ENCODE measurements at places on chromosomes 1 and 21.

DNA sequence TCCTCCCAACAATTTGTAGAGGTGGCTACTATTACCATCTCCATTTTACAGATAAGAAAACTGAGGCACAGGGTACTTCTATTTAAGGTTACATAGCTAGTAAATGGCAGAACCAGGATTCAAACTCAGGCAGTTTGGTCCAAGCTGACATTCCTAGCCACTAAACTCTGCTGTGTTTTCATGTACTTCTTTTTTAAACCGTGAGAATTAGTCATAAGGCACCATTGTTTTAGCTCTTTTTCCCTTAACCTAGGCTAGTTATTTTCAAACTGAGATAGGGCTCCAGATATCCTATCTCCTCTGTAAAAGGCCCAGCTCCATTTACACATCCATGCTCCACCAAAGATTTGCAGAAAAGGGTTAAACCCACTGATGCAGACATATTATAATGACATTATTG is 92.9 kb downstream of the PTPN14 start:
- DNase-seq = no peak

DNA sequence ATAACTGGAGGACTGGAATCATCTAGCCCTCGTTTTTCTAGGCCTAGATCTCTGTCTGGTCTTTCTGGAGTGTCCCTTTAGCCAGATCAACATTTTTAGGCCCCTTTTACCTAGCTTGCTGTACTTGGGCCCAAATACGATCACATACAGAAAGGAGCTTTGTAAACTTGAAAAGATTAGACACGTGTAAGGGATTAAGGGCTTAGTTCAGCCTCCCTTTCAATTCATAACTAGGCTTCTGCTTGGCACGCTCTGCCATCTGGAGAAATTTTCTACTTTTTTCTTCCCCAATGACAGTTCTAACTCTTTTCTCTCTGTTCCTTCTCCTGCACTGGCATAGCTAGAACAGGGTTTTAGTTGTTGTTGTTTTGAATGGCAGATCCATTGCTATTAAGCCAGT is 153.3 kb upstream of the BEND5 start:
- DNase-seq = no peak

DNA sequence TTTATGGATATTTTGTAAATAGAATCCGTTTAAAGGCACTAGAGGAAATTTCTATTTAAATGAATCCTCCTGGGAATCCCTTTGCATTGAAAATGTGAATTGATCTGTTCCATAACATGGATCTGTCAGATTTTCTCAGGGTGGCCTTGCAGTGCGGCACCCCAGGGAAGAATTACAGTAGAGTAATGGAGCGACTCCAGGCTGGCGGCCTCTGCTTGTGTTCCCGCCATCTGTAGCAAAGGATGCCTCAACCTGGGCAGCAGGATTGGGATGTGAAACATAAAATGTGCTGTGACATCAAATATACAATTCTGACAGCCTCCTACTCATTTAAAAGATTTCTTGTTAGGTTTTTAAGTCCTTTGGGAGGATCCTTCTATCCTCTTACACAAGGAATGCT is 115.9 kb downstream of the RHOU start:
- no peak for DNase-seq

DNA sequence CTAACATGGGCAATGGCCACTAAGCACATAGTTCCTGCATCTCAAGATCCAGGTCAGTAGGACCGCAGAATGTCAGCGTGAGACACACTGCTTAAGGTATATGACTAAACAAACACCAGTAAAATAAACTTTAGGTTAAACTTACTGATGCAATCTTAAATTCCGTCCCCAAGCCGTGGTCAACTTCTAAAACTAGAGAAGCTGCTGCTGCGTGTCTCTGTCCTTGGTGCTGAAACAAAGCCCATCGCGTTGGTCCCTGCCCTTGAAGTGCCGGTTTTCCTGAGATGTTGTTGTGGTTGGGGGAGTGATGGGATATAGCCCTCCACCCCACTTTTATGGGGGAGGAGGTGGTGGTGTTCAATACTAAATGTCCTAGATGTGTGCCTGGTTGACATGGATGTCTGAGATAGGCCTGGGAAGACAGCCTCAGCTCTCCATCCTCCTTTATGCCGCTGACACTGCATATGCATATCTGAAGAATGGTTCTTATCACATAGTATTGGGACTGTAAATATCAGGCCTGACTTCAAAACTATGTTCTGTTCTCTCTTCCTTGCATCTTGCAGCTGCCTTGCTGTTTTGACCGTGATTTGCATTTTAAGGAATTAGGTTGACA is 72.0 kb upstream of the KCNA3 start:
- DNase-seq = peak; percentile 43

DNA sequence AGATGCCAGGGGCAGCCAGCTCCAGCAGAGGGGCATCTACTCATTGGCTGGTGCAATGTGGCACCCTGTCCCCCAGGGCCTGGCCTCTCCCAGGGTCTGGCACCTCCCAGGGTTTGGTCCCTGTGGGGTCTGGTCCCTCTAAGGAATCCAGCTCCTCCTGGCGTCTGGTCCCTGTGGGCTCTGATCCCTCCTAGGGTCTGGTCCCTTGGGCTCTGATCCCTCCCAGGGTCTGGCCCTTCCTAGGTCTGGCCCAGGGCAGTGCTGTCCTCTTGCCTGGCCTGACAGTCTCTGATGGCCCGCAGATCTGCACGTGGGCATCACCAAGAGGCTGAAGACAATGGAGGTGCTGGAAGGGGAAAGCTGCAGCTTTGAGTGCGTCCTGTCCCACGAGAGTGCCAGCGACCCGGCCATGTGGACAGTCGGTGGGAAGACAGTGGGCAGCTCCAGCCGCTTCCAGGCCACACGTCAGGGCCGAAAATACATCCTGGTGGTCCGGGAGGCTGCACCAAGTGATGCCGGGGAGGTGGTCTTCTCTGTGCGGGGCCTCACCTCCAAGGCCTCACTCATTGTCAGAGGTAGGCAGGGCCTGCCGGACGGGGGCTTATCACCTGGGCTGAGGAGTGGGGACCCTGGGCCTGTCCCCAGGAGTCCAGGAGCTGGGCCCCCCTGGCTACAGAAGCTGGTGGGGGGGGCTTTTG is 73.9 kb downstream of the OBSCN start:
- DNase-seq = no peak

DNA sequence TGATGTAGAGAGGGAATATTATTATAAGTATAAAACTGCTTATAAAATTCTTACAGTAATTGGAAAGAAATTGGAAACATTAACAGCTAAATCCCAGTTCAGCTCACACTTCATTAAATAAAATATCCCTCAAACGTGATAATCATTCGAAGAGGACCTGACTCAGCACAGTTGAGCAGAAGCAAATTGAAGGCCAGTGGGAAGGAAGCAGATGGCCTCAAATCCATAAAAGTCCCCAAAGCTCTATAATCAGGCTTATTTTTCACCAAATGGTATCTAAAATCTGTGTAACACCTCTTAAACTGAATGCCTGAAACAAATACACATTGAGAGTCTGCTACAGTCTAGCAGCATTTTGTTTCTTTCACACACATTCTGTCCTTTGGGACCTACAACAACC is 106.8 kb downstream of the TENT5C start:
- no peak for DNase-seq

GRCh38 chr1:37323486-37324377 is 150.6 kb upstream of the ZC3H12A start:
- DNase-seq = no peak

- no peak for DNase-seq
Observed at GRCh38 chr1:55214934-55215193, 300 bp downstream of the USP24 start.

DNA sequence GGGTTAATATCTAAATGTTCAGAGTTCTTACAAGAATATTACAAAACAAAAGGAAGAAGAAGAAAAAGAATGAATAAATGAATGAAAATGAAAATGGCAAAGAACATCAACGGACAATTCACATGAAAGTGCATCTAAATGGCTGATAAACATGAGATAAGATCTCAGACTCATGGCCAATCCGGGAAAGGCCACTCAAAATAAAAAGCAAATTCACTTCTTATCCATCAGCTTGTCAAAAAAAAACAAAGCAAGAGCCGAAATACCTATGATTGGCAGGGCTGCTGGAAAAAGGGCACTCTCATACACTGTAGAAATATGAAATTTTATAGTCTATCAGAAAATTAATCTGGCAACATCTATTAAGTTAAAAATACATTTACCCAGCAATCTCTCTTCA is 103.6 kb upstream of the EDEM3 start:
- no peak for DNase-seq

- DNase-seq = no peak
Observed at GRCh38 chr1:8603220-8603616, 214.2 kb downstream of the RERE start.

DNA sequence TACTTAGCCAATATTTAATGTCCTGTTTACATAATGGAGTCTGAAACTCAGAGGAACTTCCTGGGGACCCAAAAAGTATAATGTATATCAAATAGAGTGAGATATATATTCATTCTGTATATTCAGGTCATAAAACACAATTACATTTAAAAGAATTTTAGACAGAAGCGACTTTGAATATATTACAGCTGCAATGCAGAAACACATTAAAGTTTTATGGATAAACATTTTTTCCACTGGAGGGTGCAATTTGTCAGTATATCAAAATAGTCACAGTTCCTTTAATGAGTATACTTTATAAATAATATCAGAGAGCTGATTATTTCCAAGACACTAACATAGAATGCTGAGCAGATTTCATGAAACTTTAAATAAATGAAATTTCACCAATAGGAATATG is 43.9 kb upstream of the CRB1 start:
- no peak for DNase-seq

- DNase-seq = no peak
Observed at GRCh38 chr1:117143871-117144270, 22.3 kb upstream of the TRIM45 start.

GRCh38 chr1:233614743-233615521 is 1.0 kb downstream of the KCNK1 start:
- no peak for DNase-seq

- DNase-seq = no peak
Observed at GRCh38 chr1:199705825-199706224, 321.7 kb upstream of the NR5A2 start.

GRCh38 chr1:85454214-85454613 is 10.7 kb downstream of the DDAH1 start:
- DNase-seq = no peak

DNA sequence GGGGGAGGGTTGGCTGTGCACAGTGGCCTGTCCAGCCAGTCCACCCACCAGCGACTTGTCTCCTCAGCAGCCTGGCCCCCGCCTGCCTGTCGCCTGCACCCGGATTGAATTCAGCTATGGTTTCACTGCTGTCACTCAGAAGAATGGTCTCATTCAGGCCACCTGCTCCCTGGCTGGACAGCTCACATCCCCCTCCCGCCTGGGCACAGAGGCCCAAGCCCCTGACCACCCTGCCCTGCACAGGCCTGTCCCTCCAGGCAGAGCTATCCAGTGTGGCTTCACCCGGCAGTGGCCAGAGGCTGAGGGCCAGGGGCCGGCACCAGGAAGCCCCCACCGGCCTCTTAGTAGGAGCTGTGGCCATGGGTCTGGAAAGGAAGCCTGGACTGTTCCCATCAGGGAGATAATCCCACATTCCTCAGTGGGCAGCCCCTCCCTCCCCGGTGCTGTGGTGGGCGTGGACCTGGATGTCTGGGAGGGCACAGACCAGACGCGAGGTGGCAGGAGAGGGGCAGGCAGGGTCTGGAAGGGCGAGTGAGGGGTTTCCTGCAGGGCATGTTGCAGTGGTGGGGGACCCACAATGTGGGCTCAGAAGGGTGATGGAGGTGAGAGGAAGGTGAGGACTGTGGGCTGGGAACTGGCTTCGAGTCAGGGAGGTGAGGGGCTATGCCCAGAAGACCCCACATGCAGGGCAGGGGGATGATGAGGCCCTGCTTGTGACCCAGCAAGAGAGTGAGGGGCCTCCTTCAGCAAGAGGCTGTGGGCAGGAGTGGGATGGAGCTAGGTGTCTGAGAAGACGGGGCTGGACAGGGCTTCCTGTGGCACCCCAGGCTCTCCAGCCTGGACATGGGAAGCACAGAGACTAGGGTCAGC is 30.4 kb downstream of the WNT9A start:
- no peak for DNase-seq

DNA sequence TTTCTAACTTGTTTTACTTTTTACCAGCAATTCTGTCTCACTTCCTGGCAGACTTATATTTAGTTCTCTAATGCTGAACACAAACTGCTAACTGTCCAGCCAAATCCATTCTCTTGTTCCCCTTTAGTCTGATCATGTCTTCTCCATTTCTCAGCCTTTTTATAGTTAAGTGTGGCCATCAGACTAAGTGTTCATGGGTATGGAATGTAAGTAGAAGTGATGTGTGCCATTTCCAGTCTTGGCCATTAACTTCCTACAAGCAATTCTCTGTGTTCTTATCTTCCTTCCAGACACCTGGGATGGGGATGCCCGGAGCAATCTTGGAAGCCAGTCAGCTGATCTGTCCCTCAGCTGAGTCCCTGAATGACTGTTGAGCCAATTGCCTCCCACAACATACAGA is 165.8 kb downstream of the ST6GALNAC3 start:
- no peak for DNase-seq

DNA sequence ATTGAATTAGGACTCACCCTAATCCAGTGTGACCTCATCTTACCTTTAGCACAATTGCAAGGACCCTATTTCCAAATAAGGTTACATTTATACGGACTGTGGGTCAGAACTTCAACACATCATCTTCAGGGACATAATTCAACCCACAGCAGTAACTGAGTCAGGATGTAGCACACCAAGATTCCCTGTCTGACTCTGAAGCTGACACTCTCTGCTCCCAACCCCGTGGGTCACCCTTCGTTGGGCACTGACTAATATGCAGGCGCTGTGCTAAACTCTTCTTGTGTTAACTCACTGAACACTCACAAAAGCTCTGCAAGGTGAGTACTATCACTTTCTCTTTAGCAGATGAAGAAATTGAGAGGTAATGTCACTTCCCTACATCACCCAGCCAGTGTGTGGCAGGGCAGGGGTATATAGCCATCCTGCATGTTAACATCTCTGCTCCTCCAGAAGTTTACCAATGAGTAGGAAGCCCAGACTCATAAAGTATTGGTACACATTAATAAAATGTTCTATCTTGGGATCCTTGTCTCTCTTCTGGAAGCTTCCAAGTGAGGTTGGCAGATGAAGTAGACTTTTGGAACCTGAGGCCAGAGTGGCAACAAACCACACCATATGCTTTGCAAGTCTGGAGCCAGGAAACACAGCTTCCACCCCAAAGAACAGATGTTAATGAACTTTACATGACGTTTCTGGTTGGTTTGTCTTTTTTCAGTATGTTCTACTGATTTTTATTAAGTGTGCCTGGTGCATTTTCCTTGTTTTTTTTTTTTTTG is 139.2 kb upstream of the KLHDC7A start:
- DNase-seq = no peak

GRCh38 chr1:225828706-225829345 is 18.9 kb downstream of the EPHX1 start:
- DNase-seq = no peak

GRCh38 chr1:54580856-54581550 is 33.0 kb downstream of the ACOT11 start:
- DNase-seq = no peak
